Panc1 (cell line): ENCODE measurements at places on chromosomes 11 and 22.
A peak's percentile ranks its signal among the peaks of the same experiment; 100 is the strongest.

DNA sequence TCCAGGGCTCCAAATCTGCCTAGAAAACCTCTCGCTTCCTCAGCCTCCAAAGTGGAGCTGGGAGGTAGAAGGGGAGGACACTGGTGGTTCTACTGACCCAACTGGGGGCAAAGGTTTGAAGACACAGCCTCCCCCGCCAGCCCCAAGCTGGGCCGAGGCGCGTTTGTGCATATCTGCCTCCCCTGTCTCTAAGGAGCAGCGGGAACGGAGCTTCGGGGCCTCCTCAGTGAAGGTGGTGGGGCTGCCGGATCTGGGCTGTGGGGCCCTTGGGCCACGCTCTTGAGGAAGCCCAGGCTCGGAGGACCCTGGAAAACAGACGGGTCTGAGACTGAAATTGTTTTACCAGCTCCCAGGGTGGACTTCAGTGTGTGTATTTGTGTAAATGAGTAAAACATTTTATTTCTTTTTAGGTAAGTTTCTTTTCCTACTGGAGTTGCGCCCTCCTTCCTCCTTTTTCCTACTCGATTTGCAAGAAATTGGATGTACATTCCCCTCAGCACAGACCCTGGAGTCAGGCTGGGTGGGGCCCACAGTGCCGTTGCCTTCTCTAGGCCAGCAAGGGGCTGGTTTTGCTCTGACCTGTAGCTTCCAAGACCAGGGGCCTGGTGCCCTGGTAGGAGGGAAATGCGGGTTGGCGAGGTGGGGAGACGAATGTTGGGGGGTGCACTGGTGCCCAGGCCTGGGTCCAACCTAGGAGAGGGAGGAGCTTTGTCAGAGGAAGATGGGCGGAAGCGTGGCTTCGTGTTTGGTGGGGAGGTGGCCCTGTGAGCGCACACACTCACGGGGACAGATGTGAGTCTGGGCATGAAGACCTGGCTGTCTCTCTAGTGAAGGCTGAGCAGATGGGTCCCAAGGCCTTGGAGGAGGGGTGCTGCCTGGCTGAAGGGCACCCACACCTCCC, 50.6 kb downstream of the ST14 start:
- no peak for DNase-seq

GRCh38 chr22:41501209-41501608, 32.3 kb downstream of the ACO2 start:
- no peak for DNase-seq

- DNase-seq: no peak
Observed at GRCh38 chr11:90229791-90230190, 6.9 kb upstream of the CHORDC1 start.

DNA sequence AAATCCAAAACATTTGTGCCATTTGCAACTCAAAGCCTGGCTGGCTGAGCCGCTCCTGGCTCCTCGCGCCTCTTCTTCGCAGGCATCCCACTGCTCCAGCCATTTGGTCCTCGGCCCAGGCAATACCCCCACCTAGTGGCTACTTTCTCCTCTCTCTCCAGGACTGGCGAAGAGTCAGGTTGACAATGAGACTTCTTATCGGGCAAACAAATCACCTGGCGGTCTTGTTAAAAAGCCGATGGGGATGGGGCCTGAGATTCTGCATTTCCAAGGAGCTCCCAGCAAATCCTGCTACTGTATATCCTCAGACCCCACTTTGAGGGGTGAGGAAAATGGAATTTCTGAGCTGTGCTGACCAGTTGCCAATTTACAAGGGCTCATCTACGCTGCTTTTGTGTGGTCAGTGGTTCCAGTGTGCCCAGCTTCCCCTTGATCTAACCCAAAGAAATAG, 89.0 kb downstream of the ISX start:
- peak; percentile 17 for DNase-seq

DNA sequence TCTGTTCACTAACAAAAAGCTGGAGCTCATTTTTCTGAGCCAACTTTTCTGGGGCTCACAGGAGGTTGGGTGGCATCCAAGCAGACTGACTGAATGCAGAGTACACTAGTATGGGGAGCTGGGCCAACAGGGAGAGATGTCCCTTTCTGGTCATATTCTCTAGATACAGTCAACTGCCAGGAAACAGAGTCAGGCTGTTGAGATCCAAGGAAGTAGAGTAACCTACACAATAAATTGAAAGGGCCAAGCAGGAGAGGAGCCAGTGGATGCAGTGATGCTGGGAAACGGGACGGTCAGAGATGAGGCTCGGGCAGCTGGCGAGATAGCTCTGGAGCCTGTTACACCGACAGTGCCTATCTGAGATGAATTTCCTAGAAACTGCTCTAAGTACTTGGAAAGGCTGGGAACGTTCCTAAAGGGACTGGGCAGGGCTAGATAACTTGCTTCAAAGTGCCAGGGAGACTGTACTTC, 71.1 kb downstream of the LARGE2 start:
- DNase-seq: no peak

DNA sequence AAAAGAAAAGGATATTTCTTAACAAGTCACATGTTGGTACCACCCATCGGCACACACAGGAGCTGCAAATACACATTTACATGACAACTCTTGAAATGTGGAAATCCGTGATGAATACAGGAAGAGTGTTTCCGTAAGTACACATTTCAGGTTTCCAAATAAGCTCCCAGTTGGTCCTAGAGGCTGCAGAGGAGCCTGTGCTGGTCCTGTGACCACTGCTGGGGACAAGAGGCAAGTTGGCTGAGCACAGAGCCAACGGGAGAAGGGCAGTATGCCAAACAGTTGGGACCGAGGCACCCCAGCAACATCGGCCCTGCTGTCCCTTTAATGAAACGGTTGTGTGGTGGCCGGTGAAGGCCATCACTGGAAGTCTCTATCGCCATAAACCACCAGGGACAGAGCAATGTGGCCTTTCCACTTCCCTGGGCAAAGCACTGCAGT, 38.5 kb upstream of the ARFGAP3 start:
- no peak for DNase-seq

DNA sequence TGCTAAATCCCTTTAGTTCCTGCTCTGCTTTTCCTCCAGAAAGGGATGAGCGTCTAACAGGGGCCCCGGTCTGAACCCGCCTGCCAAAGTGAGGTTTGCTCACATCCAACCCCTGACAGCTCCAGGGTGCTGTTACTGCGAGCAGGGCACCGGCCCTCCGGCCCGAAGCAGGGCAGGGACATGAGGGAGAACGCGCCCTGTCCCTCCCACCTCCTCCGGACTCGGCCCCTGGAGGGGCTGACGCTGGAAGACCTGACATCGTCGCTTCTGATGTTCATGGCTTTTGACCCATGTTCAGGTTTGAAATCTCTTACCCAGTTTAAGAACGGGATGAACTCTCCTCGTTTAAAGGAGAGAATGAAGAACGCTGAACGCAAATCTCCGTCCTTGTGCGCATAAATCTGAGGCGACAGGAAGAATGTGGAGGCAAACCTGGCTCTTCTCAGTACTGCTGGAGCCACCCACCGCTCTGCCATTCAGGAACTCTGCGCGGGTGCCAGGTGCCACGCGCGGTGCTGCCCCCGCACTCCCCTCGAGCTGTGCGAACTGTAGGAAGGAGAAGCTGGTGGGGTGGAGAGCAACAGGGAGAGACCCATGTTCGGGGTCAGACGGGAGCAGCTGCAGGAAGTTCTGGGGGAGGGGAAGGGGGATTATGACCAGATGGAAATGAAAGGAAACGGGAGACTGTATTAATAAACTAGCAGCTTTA, 826 bp upstream of the EEF1G start:
- no peak for DNase-seq

DNA sequence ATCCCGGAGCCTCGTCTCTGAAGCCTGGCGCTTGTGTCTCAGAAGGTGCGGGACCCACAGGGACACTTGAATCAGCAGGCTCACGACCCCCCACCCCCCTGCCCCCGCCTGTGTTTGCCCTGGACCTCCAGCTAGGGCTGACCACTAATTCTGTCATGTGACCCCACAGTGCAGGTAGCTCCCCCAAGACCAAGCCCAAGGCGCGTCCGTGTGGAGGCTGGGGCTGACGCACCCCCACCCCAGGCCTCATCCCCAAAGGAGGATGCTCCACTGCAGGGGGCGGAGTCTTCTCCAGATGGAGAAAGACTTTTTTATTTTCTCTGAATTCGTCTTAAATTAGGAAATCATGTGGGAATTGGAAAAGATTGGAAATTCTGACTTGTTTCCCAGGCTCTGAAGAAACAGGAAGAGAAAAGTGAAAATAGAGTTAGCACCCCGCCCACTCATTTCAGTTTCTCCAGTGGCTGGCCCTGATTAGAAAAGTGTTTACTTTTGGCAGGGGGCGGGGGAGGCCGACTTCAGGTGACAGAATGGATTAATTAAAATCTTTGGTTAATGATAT, 1.0 kb upstream of the RELA start:
- DNase-seq: no peak

GRCh38 chr11:65524741-65525545, at the start of gene SCYL1:
TSS of gene SCYL1 (plus strand) at chr11:65525083. CDS start at chr11:65525154, 71 bp downstream.
- no peak for DNase-seq

DNA sequence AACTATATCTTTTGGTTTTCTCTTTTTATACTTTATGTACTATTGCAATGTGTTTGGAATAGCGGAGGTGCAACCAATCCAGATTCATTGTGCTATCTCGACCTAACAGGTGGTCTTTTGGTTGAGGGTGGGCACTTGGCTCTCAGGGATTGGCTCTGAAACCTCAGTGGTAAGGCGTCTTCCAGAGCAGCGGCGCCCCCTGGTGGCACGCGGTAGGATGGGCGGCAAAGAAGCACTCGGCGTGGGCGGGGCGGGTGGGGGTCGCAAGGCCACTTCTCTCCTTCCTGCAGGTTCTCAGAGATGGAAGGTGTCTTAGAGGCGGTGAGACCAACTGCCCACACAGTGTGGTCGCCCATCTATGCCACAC, 19.2 kb upstream of the PLET1 start:
- DNase-seq: no peak
